SK-MEL-5 (cell line): ENCODE measurements at places on chromosomes 13 and 19.

- DNase-seq = no peak
Measured at GRCh38 chr13:35810321-35810720, 320.9 kb downstream of the DCLK1 start.

GRCh38 chr19:21260164-21260847, 68.9 kb downstream of the ZNF708 start:
- no peak for DNase-seq

- DNase-seq = no peak
Measured at GRCh38 chr19:13768510-13768909, 4.2 kb downstream of the MRI1 start.

DNA sequence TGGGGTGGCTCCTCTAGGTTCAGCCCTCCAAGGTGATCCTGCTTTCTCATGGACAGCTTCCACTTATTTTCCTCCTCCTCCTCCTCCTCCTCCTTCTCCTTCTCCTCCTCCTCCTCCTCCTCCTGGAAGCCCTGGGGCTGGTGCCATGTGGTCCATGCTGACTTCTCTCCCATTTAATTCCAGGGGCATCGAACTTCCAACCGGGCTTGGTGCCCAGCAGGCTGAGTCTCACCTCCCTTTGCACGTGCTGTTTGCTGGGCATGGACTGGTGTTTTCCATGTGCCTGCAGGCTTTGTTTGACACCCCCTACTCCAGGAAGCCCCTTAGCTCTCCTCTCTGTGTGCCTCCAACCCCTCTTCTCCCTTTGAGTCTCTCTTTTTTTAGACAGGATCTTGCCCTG, 3.7 kb downstream of the MAST3 start:
- DNase-seq = no peak

DNA sequence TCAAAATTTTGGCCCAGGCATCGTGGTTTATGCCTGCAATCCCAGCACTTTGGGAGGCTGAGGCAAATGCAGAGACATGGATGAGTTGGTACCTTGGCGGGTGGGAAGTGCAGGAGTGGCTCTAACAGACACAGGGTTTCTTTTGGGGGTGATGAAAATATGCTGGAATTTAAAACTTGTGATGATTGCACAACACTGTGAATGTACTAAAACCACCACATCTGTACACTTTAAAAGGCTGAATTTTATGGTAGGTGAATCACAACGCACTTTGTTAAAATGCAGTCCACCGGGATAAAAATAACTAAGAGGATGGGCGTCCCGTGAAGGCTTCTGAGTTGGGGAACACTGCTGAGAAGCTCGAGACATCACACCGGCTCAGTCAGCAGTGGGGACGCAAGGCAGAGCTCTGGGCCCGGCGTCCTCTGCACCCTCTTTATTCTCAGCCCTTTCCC, 47.1 kb downstream of the MLLT1 start:
- DNase-seq = no peak

- DNase-seq = no peak
Measured at GRCh38 chr13:46166224-46166584, 15.8 kb downstream of the LCP1 start.
